Effector memory CD4-positive, alpha-beta T cell (primary cell): ENCODE measurements at places on chromosomes 16 and 17.

DNA sequence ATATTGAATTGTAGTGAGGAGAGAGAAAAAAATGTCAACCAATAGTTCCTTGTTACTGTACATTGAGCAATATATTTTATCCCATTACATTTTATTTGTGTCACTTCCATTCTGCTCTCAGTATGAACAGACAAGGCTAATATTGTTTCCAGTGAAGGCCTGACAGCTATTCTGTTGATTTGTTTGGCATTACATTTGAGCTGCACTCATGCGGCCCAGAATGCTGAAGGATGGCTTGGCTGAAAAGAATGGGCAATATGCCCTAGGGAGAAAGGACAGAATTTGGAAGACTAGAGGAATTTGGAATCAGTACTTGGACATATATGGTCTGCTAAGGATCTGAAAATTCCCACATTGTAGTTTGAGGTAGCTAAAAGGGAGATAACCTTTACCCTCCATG lies 1294.4 kb downstream of the CDH8 start:
- no peak overlapping the region for H3K4me3 ChIP-seq
- H3K4me1 ChIP-seq: no peaks in the 10 kb centered on the region
- no peaks in the 10 kb centered on the region for H3K36me3 ChIP-seq
- no peak for DNase-seq

GRCh38 chr16:54462771-54463170 lies 176.2 kb upstream of the IRX3 start:
- H3K4me1 ChIP-seq: no peaks in the 10 kb centered on the region
- H3K27me3 ChIP-seq: no peaks in the 10 kb centered on the region
- H3K36me3 ChIP-seq: no peaks in the 10 kb centered on the region
- H3K4me3 ChIP-seq: no peak overlapping the region
- no peak for DNase-seq

DNA sequence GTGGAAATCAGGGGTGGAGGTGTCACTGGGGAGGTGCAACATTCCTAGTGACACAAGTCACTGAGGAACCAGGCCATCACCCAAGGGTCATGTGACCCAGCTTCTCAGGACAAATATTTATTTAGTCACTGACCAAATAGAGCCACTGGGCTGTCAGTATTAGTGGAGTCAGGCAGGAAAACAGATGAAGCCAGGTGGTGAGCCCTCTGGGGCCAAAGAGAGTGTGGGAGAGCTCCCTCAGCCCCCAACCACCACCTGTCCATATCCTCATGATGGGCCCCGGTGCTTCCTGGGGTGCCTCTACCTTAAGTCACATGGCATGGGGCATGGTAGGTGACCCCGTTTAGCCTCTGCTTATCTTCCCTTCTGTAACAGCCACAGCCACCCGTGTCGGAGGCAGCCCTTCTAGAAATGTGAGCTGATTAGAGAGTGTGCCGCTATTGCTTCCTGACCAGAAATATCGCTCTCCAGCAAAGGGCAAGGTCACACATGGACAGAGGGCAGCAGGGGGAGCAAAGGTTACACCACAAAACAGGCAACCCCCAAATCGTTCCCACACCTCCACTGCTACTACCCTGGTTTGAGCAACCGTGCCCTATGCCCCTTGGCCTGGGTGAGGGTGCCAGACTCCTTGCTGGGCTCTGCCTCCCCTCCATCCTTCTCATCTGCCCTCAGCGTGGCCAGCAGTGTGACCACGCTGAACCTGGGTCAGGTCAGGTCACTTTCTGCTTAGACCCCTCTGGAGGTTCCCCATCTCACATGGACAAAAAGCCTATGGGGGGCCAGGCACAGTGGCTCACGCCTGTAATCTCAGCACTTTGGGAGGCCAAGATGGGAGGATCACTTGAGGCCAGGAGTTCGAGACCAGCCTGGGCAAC lies 8.6 kb upstream of the AKTIP start:
- no peaks in the 10 kb centered on the region for H3K27me3 ChIP-seq
- DNase-seq: no peak
- H3K36me3 ChIP-seq: no peaks in the 10 kb centered on the region
- no peak overlapping the region for H3K27ac ChIP-seq
- H3K4me3 ChIP-seq: no peak overlapping the region

- no peaks in the 10 kb centered on the region for H3K36me3 ChIP-seq
- no peaks in the 10 kb centered on the region for H3K4me1 ChIP-seq
- H3K4me3 ChIP-seq: no peak overlapping the region
- no peak overlapping the region for H3K27ac ChIP-seq
- no peaks in the 10 kb centered on the region for H3K27me3 ChIP-seq
Observed at GRCh38 chr17:36152639-36153120, 23.8 kb downstream of the TBC1D3B start.

DNA sequence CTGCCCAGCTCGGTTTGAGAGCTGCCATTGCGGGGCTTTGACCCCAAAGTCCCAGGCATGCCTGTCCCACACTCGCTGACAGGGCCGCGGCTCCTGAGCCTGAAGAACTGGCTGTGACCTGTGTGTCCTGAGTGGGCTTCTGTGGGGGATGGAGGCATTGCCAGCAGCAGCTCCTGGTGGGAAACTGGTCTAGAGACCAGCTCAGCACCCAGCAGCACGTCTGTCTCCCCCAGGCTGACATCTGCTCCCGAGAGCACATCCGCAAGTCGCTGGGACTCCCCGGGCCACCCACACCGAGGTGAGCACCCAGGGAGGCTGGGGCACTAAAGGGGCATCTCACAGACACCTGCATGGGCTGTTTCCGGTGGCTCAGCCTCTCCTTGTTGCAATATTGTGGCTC lies 13.4 kb downstream of the ENDOV start:
- H3K4me3 ChIP-seq: no peak overlapping the region
- no peak overlapping the region for H3K27ac ChIP-seq
- H3K27me3 ChIP-seq: no peaks in the 10 kb centered on the region
- H3K4me1 ChIP-seq: peaks cover 14% of the 10 kb centered on the region

GRCh38 chr17:63423251-63423950 lies 22.7 kb downstream of the CYB561 start:
- H3K4me3 ChIP-seq: no peak overlapping the region
- no peaks in the 10 kb centered on the region for H3K27me3 ChIP-seq
- no peak overlapping the region for H3K27ac ChIP-seq
- peaks cover 6% of the 10 kb centered on the region for H3K36me3 ChIP-seq
- H3K4me1 ChIP-seq: peaks cover 25% of the 10 kb centered on the region

GRCh38 chr17:30472238-30472890 lies 4.8 kb upstream of the GOSR1 start:
- no peak overlapping the region for H3K4me3 ChIP-seq
- DNase-seq: no peak
- no peak overlapping the region for H3K27ac ChIP-seq
- no peaks in the 10 kb centered on the region for H3K36me3 ChIP-seq

- no peak overlapping the region for H3K4me3 ChIP-seq
- H3K36me3 ChIP-seq: peaks cover 37% of the 10 kb centered on the region
- no peak overlapping the region for H3K27ac ChIP-seq
- H3K4me1 ChIP-seq: no peaks in the 10 kb centered on the region
Observed at GRCh38 chr17:82077617-82078358, 12.2 kb upstream of the DUS1L start.

DNA sequence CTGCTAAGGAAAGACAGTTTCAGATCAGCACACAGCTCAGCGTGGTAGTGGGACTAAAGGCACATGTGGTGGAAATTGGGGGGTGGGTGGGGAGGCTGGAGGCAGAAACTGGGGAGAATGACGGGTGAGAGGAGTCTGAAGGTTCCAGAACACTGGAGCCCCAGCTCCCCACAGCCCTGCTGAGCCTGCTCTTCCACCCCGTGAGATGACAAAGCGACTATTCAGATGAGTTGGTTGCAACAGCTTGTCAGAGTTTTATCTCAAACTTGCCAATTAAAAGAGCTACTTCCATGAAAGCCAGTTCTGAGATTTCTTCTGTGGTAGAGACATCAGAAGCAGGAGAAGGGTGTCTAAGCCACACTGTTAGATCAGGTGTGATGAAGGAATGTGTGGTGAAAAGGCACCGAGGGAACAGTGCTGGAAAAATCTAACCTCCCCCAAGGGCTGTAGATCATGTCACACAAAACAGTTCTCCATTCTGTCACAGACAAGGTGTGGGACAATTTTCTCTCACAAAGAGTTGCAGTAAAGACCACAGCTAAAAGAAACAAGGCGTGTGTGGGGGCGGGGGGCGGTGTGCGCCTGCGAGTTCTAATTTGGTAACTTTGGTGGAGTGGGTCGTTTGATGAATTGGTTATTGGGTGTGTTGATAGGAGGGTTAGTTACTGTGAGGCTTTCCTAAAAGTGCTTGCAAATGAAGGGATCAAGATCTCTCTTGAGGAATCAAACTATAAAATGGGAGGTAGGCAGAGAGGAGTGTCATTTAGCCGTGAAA lies 39.0 kb downstream of the CCDC182 start:
- no peak for DNase-seq
- no peak overlapping the region for H3K27ac ChIP-seq
- no peaks in the 10 kb centered on the region for H3K27me3 ChIP-seq
